ENCODE measurements at places on chromosomes 13 and 19. TPM values are rescaled to one million over a fixed set of nuclear protein-coding genes. Genes with fewer than 3 reads are reported as not detected.

RXFP2 gene
- total RNA-seq, result not detected

RDH8 gene
- not detected for total RNA-seq

OR7C1 gene
- not detected for total RNA-seq

SLC6A16 gene
- total RNA-seq, result 0.12 TPM

DIS3 gene
- 38.5 TPM for total RNA-seq

COX6B1 gene
- total RNA-seq, result 153 TPM

MEX3D gene
- 44.9 TPM for total RNA-seq

MRPL34 gene
- total RNA-seq, result 34.6 TPM

RAB3D gene
- 23.7 TPM for total RNA-seq

SBK2 gene
- 0.16 TPM for total RNA-seq

TEX26 gene
- not detected for total RNA-seq

CASP14 gene
- total RNA-seq, result 0.12 TPM

TUBB4A gene
- not detected for total RNA-seq

CDC37 gene
- total RNA-seq, result 114 TPM

LIN7B gene
- total RNA-seq, result 6.0 TPM

DIRAS1 gene
- 2.8 TPM for total RNA-seq

ZIM2 gene
- total RNA-seq, result not detected

CFD gene
- total RNA-seq, result 41.1 TPM

DLL3 gene
- total RNA-seq, result not detected

GPR12 gene
- total RNA-seq, result not detected

LAIR1 gene
- not detected for total RNA-seq

LILRB2 gene
- total RNA-seq, result not detected

PTH2 gene
- not detected for total RNA-seq

ZNF534 gene
- total RNA-seq, result not detected

PABPC3 gene
- total RNA-seq, result 0.12 TPM

SSC5D gene
- total RNA-seq, result 60.0 TPM

OR10H1 gene
- not detected for total RNA-seq

C13orf46 gene
- 1.3 TPM for total RNA-seq

DIAPH3 gene
- total RNA-seq, result 8.4 TPM

FXYD1 gene
- 2.1 TPM for total RNA-seq

ZNF492 gene
- total RNA-seq, result 0.24 TPM

TIMM29 gene
- 39.1 TPM for total RNA-seq

NKG7 gene
- not detected for total RNA-seq

FFAR1 gene
- not detected for total RNA-seq

CGB8 gene
- not detected for total RNA-seq

COMMD6 gene
- total RNA-seq, result 19.9 TPM

KLK8 gene
- total RNA-seq, result 0.16 TPM

NCR1 gene
- not detected for total RNA-seq

FUT6 gene
- not detected for total RNA-seq

ODAD3 gene
- 0.36 TPM for total RNA-seq

CYP2A7 gene
- total RNA-seq, result not detected

LENG9 gene
- 20.6 TPM for total RNA-seq

ZNF567 gene
- 6.8 TPM for total RNA-seq

IGSF23 gene
- total RNA-seq, result not detected

ALKBH7 gene
- total RNA-seq, result 54.8 TPM

ZNF415 gene
- 11.2 TPM for total RNA-seq

SIGLEC5 gene
- not detected for total RNA-seq

ARHGEF1 gene
- 49.5 TPM for total RNA-seq

ZNF665 gene
- 7.5 TPM for total RNA-seq

KBTBD7 gene
- 7.8 TPM for total RNA-seq

ZNF442 gene
- 2.4 TPM for total RNA-seq
